ENCODE measurements at places on chromosomes 6 and 20.

DNA sequence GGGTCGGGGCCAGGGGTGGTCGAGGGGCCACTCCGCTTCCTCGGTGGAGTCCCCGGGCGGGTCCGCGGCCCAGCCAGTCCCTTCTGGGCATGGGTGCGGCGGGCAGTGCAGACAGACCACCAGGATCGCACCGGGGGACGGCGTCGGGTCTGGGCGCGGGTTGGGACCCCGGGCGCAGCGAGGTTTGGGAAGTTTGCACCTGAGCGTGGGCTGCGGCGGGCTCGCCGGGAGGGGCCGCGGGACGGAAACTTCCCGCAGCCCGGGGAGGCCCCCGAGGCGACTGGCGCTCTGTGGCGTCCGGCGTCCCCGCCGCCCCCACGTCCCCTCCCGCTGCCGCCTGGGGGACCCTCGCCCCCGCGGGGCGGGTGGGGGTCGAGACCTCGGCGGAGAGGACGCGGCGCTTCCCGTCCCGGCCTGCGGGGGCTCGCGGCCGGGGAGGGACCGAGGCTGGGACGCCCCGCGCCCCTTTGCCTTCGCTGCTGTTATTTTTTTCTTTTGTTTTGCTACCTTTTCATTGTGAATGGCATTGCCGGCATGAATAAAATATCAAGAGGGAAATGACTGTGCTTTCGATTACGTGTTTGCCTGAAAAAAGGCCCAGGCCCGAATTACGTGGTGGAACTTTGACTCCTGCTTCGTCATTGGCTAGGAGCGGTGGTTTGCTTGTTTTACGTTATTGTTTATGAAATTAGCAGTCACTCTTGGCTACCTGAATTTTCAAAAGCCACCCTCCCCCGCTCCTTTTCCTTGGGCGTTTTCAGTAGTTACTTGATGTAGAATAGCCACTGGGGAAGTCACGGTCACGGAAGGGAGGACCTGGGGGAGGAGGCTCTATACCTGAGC lies 703 bp downstream of the SNX9 start:
- DNase-seq, result no peak

DNA sequence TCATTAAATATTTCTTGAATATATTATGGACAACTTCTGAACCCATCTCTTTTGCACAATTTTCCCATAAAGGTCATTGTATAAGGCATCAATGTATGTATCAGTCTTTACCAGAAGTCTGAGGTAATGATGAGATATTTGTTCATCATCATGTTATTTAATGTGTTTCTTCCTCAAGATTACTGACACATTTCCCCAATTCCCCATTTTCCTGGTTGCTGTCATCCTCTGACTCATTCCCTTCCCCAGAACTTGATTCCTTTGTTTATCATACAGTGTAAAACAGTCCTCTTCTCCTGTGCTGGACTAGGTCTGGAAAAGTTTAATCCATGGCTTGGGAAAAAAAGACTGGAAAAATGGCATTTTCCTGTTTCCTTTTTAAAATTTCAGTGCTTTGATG lies 107.9 kb upstream of the FLRT3 start:
- DNase-seq, result peak; percentile 51

- no peak for DNase-seq
Observed at GRCh38 chr6:52881662-52881995, 27.9 kb downstream of the GSTA3 start.

DNA sequence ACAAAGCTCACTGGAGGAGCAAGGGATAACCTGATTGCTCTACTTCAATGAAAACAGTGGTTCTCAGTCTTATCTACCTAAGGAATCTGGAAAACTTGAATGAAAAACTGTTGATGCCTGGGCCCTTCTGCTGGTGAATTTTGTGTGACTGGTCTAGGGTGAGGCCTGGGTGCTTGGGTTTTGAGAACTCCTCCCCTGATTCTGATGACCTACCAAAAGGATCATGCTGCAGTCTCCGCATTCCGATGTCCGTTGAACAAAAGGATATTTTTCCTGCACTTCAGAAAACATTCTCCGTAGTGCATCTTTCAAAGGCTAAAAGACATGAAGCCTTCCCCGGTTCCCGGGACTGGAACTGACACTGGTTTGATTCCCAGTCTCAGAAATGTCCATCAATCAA lies 157.9 kb downstream of the SYNDIG1 start:
- no peak for DNase-seq

DNA sequence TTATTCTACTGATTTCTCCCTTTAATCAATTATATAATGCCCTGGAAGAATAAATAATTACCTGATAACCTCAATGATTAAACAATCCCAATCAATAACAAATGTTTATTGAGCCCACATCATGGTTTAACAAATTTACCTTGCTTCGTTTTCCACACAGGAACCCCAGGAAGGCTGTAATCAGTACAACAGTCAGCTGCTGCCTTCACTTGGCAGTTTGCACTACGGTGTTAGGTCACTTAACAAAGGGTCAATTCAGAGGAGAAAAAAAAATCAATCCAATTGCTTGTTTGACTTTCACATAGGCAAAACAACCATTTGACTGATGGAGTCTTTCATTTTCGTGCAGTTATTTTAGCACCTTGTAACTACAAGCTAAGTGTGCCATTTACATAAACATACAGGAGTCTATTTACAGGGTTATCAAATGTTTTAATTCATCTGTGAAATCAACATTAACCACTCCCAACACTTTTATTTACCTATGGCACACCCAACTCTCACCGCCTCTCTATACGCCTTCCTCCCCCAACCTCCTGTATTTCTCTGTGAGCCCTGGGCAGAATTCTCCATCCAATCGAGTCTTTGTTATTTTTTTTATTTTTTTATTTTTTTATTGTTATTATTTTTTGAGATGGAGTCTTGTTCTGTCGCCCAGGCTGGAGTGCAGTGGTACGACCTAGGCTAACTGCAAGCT lies 140.4 kb upstream of the TAB2 start:
- no peak for DNase-seq

Measured in fibroblast of skin of left quadriceps (primary cell).